Stimulated activated CD8-positive, alpha-beta memory T cell treated with anti-CD3 and anti-CD28 coated beads, Interleukin-4, amount 100 ng/mL, for 4 hours (primary cell): ENCODE measurements at places on chromosomes 3 and 15.

GRCh38 chr15:94360251-94360685 is 128.9 kb downstream of the MCTP2 start:
- DNase-seq: no peak

DNA sequence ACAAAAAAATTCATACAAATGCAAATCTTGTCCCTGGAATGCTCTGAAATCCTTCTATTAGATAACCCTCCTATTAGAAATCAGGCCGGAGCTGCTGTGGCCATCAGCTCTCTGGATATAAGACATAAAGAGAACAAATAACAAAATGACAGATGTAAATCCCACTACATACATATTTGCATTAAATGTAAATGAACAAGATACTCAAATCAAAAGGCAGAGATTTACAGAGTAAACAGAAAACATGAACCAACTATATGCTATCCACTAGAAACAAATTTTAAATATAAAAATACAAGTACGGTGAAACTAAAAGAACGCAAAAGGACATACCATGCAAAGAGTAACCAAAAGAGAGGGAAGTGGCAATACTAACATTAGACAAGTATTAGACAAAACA is 10.7 kb downstream of the CYFIP1 start:
- no peak for DNase-seq

GRCh38 chr3:58979840-58980239 is 70.0 kb downstream of the CFAP20DC start:
- no peak for DNase-seq

GRCh38 chr3:153320585-153321128 is 158.6 kb downstream of the RAP2B start:
- DNase-seq: no peak

- DNase-seq: no peak
Measured at GRCh38 chr3:94716326-94717018, 653.6 kb downstream of the NSUN3 start.

DNA sequence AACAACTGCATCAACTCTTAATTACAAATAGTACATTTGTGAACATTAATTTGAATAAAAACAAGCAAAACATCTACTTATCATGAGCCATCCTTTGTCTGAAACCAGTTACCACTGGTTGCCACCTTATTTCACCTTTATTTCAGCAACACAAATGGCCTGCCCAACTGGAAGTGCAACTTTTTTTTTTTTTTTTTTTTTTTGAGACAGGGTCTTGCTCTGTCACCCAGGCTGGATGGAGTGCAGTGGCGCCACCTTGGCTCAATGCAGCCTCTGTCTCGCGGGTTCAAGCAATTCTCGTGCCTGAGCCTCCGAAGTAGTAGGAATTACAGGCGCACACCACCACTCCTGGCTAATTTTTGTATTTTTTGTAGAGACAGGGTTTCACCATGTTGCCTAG is 13.1 kb downstream of the WDR82 start:
- no peak for DNase-seq

- no peak for DNase-seq
Measured at GRCh38 chr3:187889601-187890404, 144.5 kb upstream of the BCL6 start.

DNA sequence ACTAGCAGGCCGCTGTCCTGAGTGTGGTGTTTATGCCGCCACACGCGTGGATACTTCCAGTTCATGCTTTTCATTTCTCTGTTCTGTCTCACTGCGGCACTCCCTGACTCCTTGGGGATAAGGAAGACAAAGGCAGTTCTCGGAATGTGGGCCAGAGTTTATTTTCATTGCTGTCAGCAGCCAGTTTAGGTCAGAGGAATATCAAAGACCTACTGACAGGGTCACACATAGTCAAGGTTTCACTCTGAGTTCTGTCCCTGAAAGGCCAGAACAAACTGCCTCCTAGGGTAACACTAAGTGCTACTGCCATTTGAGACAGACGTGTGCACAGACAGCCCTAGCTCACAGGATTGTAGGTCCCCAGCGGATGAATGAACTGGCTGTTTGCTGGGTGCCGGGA is 27.3 kb upstream of the SPTBN5 start:
- no peak for DNase-seq

GRCh38 chr3:170606675-170607074 is 20.8 kb upstream of the SLC7A14 start:
- no peak for DNase-seq

GRCh38 chr3:172905451-172905850 is 154.9 kb downstream of the ECT2 start:
- DNase-seq: no peak

DNA sequence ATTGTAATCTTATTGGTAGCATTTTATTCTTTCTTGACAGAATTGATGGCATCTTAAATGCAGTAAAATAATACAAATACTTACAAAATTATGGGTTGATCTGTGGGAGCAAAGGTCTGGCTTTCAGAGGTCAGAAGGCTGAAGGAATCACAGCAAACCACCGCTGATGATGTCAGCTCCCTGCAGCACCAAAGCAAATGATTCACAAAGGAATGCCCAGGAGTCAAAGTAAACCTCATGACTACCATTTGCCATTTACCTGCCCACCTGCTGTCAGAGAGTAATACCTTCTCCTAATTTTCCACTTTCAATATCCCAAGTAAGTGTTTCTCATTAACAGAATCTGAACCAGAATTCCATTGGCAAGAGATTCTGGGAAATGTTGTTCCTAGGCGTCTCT is 46.1 kb downstream of the CPA3 start:
- no peak for DNase-seq

- DNase-seq: no peak
Measured at GRCh38 chr3:65873028-65873427, 165.7 kb downstream of the MAGI1 start.

- DNase-seq: peak; percentile 19
Measured at GRCh38 chr3:125357032-125357658, 18.0 kb downstream of the ZNF148 start.

DNA sequence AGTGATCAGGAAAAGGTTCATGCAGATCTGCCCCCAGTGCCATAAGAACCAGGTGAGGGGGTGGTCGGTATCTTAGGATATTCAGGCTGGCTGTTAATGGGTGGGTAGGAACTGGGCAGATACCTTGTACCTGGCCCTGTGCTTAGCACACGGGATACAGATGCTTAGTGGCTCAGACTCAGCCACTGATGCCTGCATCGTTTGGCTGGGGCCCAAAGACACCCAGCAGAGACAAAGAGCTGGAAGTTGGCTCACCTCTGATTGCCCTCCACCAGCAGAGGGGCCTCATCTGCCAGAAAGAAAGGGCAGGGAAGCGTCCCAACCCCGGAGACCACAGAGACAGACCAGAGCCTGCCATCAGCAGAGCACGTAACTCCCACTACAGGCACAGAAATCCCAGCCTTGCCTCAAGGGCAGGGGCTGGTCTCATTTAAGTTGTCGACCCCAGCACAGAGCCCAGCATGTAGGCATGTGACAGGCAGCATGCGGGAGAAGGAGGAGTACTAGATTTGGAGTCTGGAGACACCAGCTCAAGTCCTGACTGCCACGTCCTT is 64.1 kb upstream of the SLC6A1 start:
- DNase-seq: no peak

DNA sequence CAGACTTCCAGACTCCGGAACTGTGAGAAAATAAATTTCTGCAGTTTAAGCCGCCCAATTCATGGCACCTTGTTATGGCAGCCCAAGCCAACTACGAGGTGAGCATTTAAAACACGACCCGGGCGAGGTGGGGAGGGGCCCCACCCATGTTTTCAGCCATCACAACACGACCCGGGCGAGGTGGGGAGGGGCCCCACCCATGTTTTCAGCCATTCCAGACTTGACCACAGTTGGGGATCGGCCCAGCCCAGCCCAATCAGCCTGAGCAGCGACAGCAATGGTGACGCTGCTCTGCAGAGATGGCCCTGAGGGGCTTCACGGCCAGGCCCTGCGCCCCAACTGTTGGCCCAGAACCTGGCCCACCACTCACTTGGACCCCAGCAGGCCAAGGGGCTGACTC is 93.1 kb downstream of the ATP10A start:
- no peak for DNase-seq

GRCh38 chr3:37161351-37161750 is 13.0 kb downstream of the LRRFIP2 start:
- no peak for DNase-seq

- no peak for DNase-seq
Measured at GRCh38 chr15:74387621-74388362, 20.3 kb upstream of the CYP11A1 start.

DNA sequence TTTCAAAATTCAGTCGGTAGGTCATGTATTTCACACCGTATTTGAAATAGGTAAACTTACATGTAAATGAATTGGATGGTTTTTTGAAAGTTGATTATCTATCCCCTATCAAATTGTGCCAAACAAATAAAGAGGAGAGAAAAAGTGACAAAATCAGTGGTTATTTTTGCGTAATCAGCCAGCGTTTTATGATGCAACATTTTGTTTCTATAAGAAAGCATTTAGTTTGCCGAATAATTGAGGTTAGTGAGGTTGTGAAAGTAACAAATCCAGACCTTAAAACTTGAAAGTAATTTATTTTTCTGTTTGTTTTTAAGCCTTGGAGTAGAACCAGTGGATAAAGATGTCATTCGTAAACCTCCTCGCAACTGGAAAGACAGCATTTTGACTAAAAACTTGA is 29.3 kb downstream of the ASTE1 start:
- DNase-seq: no peak

- no peak for DNase-seq
Measured at GRCh38 chr15:61410662-61411061, 181.6 kb upstream of the RORA start.

DNA sequence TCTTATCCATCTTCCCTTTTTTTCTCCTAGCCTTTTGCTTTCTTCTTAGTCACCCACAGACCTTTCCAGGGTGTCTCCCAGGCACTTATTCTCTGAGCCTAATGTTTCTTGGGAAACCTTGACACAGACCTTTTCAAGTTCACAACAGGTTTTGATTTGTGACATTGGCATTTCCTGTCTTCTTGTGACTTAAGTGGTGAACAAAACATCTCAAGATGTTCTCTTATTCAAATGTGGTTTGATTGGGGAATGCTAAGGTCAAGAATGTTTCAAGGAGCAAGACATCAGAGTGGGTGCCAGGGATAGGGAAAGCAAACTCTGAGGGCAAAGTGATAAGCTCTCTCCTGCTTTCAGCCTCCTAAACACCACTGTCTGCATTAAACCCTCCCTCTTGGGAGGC is 68.2 kb upstream of the GSK3B start:
- DNase-seq: no peak

DNA sequence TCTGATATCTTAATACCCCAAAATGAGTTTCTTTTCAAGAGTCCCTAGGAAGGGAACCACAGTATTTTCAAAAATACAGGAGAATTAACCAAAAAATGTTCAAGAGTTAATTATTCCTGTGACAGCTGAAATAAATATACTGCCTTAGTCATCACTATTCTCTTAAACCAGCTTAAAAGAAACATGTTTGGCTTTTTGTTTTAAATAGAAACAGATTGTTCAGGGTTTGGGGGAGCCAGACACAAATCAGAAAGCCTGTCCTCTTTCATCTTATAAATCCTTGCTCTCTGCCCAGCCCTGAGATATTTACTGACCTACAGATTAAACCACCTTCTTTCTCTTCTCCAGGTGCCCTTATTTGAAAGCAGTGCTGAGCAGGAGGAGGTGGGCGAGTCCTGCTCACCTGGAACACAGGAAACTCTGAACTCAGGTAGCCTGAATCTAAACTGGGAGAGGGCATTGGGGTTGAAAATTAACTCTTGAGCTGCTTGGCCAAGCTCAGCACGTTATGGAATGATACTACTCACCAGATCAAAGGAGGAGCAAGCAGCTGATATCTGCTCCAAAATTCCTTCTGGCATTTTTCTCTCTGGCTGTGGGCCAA is 84.1 kb upstream of the SPRED1 start:
- DNase-seq: no peak

GRCh38 chr3:129555616-129556357 is 12.8 kb downstream of the H1-8 start:
- no peak for DNase-seq
